ENCODE measurements at places on chromosomes 16 and 17. TPM values are rescaled to one million over a fixed set of nuclear protein-coding genes. Genes with fewer than 3 reads are reported as not detected.

MRPS7 gene
- 85.0 TPM for total RNA-seq

ZNF385C gene
- 0.21 TPM for total RNA-seq

TMEM114 gene
- total RNA-seq, result not detected

MXRA7 gene
- 77.9 TPM for total RNA-seq

SLC47A1 gene
- total RNA-seq, result 16.1 TPM

CACNB1 gene
- 14.9 TPM for total RNA-seq

All from Panc1 (cell line).